NCI-H446 treated with DMSO at 0.1 percent for 48 hours (cell line): ENCODE measurements at places on chromosomes 3 and 15.
A peak's percentile ranks its signal among the peaks of the same experiment; 100 is the strongest.

GRCh38 chr15:42151736-42152135, 4.7 kb downstream of the PLA2G4F start:
- DNase-seq, result no peak

DNA sequence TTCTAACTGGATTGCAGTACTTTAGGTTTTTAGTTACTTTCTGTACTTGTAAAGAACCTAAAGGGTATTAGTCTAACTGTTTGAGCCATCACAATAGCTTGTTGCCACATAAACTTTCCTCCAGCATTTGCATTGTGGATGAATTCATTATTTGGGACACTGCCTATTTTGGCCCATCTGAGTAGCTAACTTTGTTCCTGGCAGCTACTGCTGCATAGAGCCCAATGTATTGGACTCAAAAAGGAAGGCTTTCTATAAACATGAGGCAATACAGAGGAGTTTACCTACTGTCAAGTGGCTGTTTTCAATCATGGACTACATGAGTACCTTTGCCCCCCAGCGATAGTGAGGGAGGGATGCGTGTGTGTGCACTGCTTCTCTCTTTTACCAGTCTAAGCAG, 1.9 kb downstream of the ROBO2 start:
- DNase-seq, result no peak

DNA sequence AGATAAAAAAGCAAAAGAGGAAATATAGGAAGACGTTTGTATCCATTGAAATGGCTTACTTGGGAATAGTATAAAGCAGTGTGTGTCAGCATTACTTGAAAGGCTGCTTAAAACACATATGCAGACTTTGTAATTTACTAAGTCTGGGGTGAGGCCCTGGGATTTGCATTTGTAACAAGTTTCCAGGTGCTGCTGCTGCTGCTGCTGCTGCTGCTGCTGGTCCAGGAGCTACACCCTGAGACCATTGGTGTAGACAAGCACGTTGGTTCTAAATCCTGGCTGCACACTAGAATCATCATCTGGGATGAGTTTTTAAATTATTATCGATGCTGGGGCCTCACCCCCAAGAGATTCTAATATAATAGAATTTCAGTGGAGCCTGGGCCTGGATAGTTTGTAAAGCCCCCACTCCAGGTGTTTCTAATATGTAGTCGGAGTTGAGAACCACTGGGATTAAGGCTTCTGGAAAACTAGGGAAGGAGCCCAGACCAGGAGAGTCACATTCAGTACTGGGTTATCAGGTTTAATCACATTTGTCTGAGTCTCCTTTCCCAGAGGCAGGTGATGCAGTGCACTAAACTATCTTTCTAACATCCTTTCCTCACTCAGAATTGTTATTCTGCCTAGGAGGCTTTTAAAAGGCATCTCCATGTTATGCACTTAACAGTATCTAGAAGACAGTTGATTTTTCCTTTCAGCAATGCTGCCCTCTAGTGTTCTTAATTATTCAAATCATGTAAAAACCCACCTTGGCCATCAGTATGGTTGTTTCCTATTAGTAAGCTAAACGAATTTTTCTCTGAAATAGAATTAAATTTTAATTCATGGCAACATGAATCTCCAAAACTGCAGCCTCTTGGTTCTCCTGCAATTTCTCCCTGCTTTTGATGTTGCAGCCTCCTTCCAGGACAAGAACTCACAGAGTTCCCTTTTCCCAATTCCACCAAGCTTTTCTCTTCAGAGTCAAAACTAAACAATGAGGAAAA, 45.4 kb downstream of the SSR3 start:
- DNase-seq, result peak; percentile 55

- DNase-seq, result no peak
These were observed 181.6 kb downstream of the MEGF11 start for GRCh38 chr15:66071921-66072295.

GRCh38 chr15:28886431-28887338, 911 bp downstream of the APBA2 start:
- no peak for DNase-seq

GRCh38 chr3:8993331-8993730, 30.1 kb upstream of the RAD18 start:
- no peak for DNase-seq

DNA sequence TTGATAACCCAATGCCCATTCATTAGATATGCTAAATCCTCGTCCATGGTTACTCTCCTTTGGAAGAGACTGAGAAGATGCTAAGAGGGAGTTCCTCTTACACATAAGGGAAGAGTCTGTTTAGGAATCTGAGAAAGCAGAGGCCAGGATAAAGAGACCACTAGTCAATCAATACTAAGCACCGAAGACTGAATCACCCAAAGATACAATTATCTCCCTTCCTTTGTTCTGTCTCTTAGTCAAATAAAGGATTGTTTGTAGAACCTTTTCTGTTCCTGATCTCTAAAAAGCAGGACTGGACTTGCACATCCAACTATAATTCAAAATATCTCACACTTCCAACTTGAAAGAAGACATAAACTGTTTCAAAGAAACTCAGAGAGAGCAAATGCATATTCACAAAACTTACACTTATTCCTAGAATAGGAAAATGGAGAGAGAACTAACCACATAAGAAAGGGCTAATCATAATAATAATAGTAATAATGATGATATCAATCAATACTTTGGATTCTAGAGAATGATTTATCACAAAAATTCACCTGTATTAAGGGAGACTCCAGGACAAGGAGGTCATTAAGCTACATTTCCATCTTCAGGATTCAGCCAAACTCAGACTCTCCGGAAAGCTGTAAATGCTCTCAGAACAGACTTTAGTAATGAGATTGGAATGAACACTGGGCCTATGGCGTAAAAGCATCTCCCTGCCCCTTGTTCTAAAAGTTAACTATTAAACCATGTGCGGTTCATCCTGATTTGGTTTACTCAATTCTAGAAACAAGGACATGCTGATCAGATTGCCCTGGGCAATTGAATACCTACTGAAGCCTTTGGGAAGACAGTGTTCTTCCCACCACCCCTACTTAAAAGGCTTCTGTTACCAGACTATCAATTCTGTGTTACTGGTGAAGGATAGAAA, 401.5 kb downstream of the ZBTB20 start:
- no peak for DNase-seq

DNA sequence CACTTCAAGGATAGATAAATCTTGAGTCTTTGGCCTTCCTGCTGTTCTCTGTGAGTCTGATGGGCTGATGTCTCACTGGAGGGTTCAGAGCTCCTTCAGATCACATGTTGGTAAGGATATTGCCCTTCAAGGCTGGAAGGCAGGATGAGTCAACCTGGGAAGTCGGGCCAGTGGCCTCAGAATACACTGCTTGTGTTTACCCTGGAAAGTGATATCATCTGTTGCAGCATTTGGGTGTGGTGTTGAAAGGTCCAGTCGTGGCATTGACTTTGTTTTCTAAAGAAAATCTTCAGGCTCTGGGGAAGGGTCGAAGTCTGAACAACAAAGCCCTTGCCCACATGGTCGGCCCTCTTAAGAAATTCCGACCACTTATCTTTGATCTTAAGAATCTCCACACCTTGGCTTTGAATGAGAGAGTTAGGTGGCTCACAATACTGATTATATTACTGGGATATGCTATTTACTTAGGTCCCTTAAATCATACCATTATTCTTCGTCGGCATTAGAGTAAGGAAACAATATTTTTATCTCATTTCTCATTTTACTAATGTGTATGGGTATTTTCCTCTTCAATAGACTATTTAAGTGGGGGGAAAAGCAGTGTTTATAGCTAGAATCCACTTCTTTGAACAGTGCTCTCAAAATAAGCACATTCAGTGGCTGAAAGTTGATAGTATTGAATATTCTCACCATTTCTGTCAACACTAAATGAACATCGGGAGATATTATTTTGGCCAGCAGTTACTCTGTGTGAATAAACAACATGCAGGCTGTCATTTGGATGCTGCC, 303.9 kb upstream of the RASGRP1 start:
- DNase-seq, result no peak

- no peak for DNase-seq
These were observed 45.2 kb downstream of the SPRED1 start for GRCh38 chr15:38297623-38298388.

GRCh38 chr3:194756791-194757325, 71.2 kb downstream of the FAM43A start:
- no peak for DNase-seq

DNA sequence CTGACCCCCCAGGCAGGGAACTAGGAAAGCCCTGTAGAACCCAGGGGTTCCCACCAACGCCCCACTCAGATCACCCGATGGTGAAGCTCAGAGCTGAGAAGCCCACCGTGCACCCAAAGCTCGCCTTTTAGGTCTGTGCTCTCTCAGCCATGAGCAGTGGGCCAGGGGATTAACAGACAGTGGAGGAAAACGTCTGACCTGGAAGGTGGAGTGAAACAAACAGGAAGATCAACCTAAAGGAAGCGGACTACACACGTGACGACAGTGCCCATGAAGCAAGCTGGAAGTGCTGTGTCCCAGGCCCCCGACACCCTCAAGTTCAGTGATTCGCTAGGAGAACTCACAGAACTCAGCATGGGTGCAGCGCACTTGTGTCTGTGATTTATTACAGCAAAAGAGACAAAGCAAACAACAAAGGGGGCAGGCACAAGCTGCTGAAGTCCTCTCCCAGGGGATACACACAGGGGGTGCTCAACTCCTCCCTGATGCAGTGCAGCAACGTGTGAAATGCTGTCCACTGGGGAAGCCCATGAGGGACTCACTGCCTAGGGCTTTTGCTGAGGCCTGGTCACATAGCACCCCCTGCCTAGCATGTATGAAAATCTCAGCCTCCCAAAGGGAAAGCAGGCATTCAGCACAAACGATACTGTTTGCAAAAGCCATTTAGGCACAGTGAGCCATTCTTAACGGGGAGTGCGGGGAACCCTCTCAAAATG, 43.5 kb downstream of the CFAP92 start:
- DNase-seq, result peak; percentile 3

- DNase-seq, result no peak
These were observed 89.4 kb downstream of the CD47 start for GRCh38 chr3:108001457-108001856.

- DNase-seq, result peak; percentile 6
These were observed 78.5 kb downstream of the CHCHD6 start for GRCh38 chr3:126782536-126782935.

DNA sequence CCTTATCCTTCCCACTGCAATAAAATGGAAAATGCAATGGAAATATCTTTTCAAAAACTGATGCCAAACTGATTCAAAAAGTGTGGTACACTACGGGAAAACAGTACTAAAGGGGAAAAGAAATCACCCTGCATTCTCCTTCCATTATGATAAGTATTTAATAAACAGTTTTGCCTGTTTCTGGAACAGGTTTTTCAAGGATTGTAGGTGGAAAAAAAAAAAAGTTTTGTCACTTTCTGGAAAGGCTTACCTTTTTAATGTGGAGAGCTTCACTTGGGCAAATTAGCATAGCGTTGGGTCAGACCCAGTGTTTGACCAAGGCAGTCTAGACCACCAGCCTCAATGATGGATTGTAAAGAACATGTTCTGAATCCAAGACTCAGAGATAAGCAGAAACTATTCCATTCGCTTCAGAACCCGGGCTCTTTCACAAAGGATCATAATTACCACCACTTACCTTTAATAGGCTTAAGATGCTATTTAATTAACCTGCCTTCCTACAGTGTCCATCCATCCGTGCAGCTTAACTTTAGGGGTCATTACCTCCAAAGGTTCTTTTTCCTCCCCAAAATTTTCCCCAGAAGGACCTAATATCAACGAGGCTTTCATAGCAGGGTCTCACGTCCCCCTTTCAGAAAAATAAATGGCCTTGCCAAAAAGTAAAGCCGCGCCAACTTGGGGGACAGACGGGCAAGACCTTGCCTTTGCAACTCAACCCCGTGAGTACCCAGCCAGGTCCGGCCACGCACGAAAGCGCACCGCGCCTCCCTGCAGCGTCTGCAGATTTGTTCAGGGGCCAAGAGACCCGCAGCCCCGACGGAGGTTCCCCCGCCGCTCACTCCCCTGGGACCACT, 1.0 kb downstream of the DCBLD2 start:
- DNase-seq, result no peak

DNA sequence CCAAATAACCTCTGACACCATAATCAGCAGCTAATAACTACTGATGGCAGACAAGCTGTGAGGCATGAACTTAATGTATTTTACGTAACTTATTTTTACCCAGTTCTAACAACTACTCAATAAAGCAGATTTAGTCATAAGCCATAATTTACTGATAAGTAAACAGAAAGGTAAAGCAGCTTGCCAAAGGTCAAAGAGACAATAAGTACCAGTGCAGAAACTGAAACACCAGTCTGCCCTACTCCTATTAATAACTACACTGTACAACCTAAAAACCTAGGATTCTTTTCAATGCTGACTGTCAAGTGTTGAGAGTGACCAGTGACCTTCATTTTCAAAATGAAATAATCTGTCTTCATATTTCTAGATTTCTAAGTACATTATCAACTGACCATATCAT, 152.2 kb downstream of the NR2E3 start:
- no peak for DNase-seq
